CD4-positive, alpha-beta T cell treated with Interleukin-17A for 1 hour (primary cell): ENCODE measurements at places on chromosomes 5 and 9.

GRCh38 chr9:4116071-4116581, 183.7 kb downstream of the GLIS3 start:
- no peak for DNase-seq

- DNase-seq = peak; percentile 72
Observed at GRCh38 chr5:149240354-149240998, 31.2 kb upstream of the AFAP1L1 start.

- DNase-seq = no peak
Observed at GRCh38 chr9:88523056-88523455, 11.9 kb upstream of the NXNL2 start.

GRCh38 chr9:96034553-96035122, 159.1 kb downstream of the ERCC6L2 start:
- DNase-seq = no peak

- DNase-seq = no peak
Observed at GRCh38 chr9:83362341-83362995, 175.7 kb downstream of the FRMD3 start.
